ENCODE measurements at places on chromosomes 5 and 9. TPM values are rescaled to one million over a fixed set of nuclear protein-coding genes. Genes with fewer than 3 reads are reported as not detected.

Gene C5orf58
- 0.79 TPM for total RNA-seq

Gene SPATA31E1
- not detected for total RNA-seq

Gene TAS2R1
- total RNA-seq = not detected

Gene SLC34A3
- not detected for total RNA-seq

Gene LCN10
- total RNA-seq = 2.5 TPM

Gene BTNL9
- total RNA-seq = 96.5 TPM
